GM12865 (cell line): ENCODE measurements at places on chromosomes 5 and 9.

GRCh38 chr9:87613265-87614111, 112.4 kb upstream of the CTSL start:
- DNase-seq = peak; percentile 54

GRCh38 chr5:122921826-122922225, 76.4 kb downstream of the SNX24 start:
- DNase-seq = no peak

GRCh38 chr9:82021198-82021597, 32.6 kb downstream of the SPATA31D1 start:
- DNase-seq = no peak

DNA sequence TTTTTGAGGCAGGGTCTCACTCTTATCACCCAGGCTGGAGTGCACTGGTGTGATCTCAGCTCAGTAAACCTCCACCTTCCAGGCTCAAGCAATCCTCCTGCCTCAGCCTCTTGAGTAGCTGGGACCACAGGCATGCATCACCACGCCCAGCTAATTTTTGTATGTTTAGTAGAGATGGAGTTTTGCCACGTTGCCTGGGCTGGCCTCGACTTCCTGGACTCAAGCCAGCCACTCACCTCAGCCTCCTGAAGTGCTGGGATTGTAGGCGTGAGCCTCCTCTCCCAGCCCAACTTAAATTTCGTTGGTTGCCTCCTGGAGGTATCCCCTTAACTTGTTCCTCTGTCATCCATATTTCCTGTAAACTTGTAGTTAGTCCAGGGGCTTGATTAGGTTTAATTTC, 47.2 kb downstream of the RAB24 start:
- no peak for DNase-seq

DNA sequence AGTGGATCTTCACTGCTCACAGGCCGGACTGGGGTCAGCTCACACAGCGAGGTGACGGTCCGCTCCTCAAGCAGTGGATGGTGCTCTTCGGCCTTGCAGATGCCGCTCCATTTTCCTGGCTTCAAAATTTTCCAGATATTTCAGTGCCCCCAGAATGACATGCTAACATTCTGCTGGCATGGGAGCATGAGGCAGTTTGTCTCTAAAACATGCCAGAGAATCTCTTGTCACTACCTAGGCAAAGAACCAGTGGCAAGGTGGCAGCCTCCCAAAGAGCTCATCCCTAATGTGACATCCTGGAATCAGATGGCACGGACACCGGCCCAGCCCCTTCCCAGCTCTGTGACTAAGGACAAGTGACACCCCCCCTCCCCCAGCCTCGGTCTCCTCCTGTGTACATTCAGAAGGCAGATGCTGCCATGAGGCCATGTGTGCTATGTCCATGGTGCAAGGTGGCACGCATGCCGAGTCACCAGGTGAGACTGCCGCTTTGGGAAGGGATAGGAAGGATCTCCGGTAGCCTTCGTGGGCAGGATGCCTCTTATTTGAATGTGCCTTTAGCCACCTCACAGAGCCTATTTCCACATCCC, 2.7 kb downstream of the S1PR3 start:
- DNase-seq = no peak

DNA sequence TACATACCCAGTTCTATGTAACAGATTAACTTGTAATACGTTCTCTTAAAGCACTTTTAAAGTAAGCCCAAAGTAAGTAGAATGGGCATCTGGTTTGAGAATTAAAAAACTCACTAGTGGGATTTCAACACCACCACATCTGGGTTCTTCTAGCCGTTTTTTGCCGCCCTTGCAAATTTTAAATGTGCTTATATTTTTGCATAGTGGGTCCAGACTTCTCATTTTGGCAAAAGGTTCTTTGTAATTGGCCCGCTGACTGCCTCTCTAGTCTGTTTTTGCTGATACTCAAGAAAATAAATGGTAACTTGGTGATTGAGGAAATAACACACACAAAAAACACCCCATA, 582 bp upstream of the FBXO4 start:
- DNase-seq = no peak

DNA sequence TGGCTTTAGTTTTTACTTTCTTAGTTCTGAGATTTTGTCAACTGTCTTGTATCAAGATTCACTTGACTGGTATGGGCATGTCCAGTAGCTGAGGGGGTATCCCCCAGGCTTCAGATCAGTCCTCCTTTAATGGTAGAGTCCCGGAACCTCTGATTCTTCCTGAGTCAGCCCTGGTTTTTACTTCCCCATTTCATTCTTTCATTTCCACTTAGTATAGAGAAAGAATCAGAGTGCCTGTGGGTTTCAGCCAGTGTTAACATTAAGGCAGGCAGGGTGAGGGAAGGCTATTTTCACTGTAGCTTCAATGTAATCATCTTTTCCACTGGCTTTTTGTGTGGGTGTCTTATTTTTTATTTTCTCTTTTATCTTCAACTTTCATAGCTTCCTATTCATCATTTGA, 8.3 kb upstream of the COMMD10 start:
- peak; percentile 83 for DNase-seq

DNA sequence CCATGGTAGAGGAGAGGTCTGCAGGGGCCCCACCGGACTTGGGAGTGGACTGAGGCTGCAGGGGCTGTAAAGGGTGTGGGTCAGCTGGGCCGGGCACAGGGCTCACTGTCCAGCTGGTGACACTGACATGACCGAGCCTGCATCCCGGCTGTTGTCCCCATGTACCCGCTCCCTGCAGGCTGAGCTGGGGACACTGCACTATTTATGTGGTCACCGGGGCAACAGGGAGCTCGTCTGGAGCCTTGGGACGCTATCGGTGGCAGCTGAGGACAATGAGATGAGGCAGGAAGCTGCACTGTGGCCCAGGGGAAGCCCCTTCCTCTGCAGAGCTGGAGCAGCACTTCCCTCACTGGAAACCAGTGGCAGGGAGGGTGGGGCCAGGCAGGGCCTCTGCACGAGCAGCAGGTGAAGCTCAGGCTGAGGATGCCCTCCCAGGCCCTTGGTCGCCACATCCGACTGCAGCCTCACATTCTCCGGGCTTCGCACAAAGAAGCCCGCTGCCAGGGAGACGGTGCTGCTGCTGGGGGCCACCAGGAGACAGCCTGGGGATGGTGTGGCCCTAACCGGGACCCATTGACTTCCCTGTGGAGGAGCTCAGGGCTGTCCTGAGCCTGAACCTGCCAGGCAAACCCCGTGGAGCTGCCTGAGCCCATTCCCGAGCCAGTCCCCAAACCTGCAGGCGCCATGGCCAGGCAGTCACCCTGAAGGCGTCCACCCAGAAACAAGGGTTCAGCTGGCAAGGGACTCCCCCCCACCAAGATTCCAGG, 26.4 kb downstream of the ZDHHC11B start:
- DNase-seq = no peak

DNA sequence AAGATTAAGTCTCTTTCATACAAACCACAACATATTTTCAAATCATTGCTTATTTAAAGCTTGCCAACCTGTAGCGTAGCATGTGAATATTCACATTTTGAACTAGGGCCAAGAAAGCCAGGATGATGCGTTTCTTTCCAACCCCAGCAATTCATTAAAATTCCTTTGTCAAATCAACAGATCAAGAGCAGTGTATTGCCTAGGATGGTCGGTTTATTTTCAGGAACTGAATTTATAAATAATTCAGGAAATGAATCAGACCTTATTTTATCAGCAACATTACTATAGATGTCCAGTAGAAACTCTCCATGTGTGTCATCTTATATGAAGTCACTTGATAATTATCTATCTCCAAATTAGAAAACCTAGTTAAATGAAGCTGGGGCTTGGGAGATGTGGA, 13.2 kb upstream of the AUH start:
- DNase-seq = no peak

GRCh38 chr5:15284706-15285105, 215.3 kb upstream of the FBXL7 start:
- no peak for DNase-seq

DNA sequence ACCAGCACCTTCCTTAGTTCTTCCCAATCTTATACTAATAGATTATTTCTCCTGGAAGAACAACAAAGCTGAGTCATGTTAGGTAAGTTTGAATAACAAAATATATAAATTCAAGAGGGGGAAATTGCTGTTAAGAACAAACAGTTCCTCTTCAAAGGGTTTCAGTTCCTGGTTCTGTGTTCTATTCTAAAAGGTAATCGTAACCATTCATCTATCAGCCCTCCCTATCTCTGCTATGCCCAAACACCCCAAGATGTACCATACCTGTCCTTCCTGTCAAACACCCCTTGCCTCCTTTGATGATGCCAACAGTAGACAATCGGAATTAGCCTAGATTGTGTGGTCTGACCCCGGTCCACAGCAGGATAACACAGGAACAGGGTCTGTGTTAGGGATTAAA, 4.2 kb upstream of the RNF180 start:
- no peak for DNase-seq

DNA sequence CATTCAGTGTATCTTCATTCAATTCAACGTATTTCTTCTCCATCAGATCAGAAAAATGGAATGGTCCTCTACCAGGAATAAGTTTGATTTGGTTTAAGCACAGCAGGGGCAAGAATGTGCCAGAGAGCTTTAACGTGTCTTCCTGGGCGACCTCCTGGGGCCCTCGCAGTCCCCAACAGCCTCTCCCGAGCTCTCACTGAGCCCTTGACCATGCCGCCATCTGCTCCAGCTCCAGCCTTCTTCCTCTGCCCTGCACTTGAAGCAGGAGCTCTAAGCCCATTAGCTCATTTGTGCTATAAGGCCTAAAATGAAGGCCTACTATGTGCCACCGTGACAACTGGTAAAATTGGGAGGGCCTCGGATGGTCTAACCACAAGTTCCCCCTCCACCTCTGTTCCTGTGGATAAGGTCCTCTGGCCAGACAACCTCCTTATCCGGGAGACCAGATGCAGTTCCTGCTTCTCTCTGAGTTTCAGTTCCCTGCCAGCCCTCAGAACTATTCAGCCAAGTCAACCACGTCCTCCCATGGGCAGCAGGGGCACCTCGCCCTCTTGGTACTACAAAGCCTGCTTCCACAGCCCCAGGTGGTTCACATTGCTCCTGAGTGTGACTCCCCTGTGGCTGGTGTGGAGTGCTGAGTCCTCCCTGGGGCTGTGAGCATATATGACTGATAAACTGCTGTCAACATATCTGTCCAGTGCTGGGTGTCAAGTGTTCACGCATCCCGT, 35.8 kb downstream of the C5orf15 start:
- DNase-seq = peak; percentile 44

GRCh38 chr5:99866740-99867139, 668.4 kb upstream of the FAM174A start:
- DNase-seq = peak; percentile 19

DNA sequence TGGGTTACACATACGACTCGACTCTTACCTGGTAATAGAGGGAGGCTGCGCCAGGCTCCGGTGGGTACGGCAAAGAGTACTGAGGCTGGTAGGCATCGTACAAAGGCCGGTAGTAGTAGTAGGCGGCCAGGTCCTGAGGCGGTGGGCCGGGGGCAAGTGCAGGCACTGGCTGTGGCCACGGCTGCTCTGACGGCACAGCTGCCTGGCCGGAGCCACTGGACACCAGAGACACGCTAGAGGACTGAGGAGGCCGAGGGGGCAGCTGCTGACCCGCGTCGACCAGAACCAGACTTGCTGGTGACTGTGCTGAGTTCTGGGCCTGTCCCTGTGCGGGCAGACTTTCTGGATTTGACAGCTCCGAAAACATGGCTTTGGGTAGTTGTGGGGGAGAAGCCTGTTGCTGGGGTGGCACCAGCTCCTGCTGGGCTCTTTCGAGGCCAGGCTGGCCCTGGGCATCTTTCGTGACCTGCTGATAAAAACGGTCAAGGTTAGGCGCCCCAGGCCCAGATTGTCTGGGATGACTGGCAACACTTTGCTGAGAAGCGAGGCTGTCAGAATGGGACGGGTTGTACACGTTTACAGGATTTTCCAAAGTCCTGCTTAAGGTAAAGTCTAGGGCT, 8.7 kb downstream of the SEC16A start:
- no peak for DNase-seq

DNA sequence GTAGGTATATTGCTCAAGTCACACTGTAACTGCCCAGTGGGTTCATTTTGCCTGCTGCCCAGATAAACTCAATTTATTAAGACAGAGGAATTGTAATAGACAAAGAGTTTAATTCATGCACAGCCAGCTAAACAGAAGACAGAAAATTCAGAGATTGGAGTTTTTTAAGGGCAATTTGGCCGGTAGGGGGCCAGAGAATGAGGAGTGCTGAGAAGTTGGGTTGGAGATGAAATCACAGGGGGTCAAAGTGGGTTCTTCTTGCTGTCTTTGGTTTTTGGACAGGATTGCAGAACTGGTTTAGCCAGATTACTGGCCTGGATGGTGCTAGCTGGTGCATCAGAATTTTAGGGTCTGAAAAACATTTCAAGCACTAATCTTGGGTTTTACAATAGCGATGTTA, 20.7 kb upstream of the IL33 start:
- peak; percentile 22 for DNase-seq

GRCh38 chr9:95406121-95406520, 88.6 kb upstream of the FANCC start:
- no peak for DNase-seq

GRCh38 chr9:116479056-116479544, 208.0 kb upstream of the TRIM32 start:
- DNase-seq = no peak

DNA sequence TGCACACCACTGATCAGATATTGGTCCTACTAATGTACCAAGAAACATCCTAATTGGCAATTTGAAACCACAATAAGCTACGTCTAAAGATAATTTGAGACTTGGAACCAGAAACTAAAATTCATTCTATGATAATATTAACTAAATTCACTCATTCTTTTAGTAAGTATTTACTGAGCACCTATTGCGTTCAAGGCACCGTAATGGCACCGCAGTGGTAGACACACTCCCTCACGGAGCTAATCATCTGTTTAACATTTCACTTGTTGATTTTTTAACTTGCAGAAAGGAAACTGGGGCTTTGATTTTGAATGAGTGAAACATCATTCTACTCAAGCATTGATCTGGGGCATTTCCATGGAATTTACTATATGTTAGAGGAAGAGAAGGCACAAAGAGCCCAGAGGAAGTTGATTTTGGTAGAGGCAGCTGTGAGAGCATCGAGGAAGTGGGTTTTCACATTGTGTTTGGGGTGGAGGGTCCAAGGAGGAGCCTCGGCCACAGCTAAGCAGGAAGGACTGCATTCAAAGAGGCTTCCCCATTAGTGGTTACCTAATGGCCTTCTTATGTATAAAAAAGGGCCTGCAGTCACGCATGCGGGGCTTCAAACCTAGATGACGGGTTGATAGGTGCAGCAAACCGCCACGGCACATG, 7.1 kb downstream of the RAPGEF1 start:
- peak; percentile 87 for DNase-seq

DNA sequence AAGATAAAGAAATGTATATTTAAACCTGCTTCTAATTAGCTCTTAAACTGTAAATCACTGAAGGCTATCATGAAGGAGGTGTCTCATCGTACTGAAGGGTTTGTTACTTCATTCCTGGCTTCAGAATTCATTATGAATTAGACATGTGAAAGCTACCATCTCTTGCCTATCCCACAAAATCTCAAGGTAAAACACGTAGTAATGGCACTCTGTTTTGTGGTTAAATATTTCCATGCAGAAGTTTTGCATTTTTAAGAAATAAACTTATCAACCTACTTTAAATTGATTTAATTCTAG, 490.7 kb upstream of the NUDT12 start:
- no peak for DNase-seq

DNA sequence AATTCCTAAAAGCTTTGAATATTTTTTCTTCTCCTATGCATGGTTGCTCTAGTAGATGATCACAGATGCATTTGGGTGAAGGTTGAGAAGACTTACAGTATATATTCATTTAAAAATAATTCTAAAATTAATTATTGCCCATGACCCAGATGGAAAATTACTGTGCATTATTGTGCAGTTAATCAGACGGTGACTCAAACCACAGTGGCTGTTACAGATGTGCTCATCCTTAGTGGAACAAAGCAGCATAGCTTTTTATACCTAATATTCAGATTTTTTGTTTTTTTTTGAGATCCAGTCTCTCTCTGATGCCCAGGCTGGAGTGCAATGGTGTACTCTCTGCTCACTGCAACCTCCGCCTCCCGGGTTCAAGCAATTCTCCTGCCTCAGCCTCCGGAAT, 10.7 kb downstream of the OR2V1 start:
- DNase-seq = no peak
